Femur (tissue), 1 donor: ENCODE measurements at places on chromosomes 13 and 19.

DNA sequence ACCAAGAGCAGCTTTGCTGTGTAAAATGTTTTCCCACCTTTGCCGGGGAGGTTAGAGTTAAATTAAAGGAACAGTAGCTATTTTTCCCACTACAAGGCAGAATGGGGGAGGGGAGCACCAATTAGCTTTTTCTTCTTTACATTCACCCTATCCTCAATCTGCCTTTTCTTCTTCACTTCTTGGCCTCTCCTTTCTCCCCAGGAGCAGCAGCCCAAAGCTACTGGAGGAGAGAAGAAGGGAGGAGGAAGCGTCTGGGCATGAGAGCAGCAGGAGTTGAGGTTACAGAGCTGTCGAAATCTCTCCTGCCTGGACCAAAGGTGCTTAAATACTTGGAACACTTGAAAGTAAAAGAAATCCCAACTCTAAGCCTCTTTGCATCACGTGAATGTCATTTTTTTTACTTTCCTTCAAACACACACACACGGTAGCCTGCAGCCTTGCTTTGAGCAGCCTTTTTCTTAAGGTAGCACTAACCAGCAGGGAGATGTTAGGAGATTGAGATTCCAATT is 39.0 kb upstream of the WASF3 start:
- no peak for DNase-seq

- no peak for DNase-seq
Observed at GRCh38 chr19:3368441-3368795, 2.0 kb downstream of the NFIC start.

DNA sequence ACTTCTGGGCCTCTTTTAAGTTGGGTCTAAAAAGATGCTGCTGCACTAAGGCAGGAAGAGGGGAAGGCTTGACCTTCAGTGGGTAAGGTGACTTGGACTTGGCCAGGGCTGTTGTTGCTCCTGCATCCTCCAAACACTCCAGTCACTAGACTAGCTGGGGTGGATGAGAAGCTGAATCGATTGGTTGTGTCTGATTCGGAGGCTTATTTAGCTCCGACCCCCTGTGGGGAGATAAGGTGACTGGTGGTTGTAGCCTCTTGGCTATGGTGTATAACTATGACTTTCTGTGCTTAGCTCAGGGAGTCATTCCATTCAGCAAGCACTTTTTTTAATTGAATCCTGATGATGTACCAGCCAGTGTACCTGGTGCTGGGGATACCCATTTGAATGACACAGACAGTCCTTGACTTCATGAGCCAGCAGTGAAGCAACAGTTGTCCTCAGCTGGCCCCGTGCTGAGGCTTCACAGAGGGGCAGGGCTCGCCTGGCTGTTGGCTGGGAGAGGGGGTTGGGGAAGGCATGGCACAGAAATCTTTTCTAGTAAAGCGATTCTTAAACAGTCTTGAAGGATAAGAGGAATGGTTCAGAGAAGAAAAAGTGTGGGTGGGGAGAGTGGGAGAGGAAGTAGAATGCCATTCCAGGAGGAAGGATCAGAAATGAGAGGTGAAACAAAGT is 9.9 kb downstream of the PCDH8 start:
- DNase-seq = no peak

GRCh38 chr13:40355126-40355724 is 311.2 kb downstream of the FOXO1 start:
- no peak for DNase-seq

DNA sequence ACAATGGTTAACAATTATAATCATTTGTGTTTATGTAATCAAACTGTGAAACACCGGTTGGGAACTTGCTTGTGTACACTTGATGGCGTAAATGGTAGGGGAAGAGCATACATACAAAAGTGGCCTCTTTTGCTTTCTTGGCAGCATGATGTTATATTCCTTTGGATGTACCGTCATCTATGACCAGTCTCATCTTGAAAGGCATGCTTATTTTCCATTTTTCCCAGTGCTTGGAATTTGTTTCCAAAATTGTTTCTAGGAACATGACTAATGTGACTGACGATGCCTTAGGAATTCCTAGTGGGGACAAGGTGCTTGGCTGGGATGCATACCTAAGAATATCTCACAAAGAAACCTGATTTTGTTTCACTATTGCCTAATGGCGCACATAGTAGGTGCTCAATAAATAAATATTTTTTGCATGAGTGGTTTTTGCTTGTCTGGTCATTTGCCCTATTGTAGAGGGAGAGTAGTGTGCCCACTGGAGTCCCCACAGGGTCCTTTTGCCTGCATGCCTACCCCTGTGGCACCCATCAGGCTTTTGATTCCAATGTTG is 45.5 kb downstream of the SAE1 start:
- DNase-seq = no peak

DNA sequence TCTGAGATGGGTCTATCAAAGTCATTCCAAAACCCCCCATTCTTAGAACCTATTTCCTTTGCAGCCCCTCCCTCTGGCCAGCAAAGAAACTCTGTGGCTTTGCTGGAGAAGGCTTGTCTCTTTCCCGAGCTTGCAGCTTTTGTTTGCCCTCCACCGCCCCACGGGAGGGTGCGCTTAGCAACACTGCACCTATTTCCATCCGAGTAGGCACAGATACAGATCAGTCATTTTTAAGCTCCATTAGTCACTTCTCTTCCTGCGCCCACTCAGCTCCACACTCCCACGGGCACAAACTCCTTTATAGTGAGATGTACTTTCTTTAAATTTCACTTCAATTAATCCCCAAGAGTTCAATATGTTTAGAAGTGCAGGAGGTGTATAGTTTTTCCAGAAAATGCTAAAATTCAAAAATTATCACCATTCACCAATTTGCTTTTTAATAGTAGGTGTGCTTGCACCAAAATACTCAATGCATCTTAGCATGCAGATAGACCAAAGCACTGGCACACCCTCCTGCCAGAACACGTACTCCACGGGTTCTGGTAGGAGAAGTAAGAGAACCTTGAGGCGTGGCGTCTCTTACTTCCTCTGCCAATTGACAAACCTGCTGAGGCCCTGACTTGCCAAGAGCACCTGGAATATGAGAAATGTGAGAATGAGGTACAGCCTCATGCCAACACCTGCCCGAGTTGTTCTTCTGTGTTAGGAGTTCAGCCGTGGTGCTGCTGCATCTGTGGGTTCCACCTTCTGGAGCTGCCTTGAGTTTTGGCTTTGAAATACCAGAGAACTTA is 183.7 kb downstream of the TEX29 start:
- DNase-seq = no peak
